ENCODE measurements at places on chromosomes 13 and 19.

DNA sequence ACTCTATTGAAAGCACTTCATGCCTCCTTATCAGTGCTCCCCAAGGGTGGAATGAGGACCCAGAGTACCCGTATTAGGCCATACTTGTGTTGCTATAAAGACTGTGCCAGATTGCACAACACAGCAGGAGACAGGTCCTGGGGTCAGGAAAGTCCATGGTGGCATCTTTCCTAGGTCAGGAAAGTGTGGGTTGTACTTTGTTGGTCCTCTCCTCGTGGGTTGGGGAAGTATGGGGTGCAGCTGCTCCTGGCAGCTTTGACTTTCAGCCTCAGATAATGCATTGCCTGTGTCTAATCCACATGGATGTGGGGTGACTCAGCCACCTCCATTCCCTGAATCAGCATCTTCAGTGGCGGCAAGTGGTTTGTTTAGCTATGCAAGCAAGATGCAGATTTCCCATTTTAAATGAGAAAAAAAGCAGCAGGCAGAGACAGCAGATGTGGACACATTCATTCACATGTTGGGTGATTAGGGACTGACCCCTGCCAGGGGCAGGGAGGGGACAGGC lies 8.4 kb upstream of the CYP2B6 start:
- DNase-seq = no peak

GRCh38 chr19:49084206-49085019 lies 838 bp upstream of the SNRNP70 start:
- no peak for DNase-seq

GRCh38 chr19:5932609-5933262 lies 18.7 kb downstream of the CAPS start:
- no peak for DNase-seq

GRCh38 chr13:23461544-23461943 lies 28.0 kb upstream of the SACS start:
- no peak for DNase-seq

DNA sequence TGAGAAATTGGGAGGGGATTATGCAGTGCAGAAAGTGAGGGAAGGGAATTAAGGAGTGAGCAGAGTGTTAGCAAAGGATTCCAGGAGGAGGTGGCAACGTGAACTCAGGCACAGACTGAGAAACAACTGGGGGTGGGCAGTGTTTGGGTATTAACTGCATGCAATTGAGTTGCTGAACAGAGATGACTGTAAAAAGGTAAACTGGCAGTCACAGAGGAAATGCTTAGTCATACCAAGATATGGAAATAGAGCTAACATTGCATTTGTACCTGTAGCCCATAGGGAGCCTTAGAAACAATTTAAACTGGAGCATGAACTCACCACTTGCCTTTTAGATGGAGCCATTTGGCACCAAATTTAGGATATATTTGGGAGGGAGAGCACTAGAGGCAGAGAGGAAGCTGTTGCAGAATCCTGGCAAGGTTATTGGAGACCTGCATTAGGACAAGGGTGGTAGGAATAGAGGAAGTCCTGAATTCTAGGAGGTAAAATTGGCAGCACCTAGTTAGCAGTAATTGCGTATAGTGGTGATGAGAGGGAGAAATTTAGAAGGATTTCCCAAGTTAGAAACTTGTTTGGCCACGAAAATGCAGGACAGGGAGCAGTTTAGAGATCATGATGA lies 100.6 kb upstream of the FRY start:
- no peak for DNase-seq

DNA sequence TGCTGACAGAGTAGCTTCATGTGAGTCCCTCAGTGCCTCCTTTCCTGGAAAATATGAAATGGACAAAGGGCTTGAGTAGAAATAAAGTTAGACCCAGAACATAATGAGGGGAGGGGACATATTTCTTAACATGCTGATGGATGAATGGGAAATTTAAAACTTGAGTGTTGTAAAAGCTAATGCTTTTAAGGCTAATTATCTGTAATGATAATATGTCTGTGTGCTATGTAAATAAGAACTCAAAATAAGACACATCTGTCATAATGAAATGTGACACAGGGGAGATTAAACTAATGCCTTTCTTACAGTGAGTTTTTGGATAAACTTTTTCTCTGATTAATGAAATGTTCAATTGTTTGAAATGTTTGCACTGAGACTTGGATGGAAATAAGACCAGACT lies 65.8 kb upstream of the RFXAP start:
- DNase-seq = no peak

GRCh38 chr13:111315347-111315995 lies 5.0 kb upstream of the TEX29 start:
- DNase-seq = no peak

- DNase-seq = no peak
These were observed 26.4 kb downstream of the KCTD4 start for GRCh38 chr13:45174478-45174877.

DNA sequence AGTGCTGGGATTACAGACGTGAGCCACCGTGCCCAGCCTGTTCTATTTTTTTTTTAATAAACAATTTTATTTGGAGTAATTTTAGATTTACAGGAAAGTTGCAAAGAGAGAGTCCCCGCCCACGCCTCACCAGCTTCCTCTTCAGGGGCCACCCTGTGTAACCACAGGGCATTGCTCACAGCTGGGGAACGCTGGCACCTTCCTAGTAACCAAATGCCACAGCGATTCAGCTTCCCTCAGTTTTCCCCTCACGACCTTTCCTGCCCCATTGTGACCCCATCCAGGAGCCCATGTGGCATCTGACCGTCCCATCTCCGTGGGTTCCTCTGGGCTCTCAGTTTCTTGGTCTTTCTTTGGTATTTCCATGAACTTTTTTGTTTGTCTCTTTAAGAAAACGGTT lies 83.9 kb downstream of the GNG7 start:
- DNase-seq = no peak

DNA sequence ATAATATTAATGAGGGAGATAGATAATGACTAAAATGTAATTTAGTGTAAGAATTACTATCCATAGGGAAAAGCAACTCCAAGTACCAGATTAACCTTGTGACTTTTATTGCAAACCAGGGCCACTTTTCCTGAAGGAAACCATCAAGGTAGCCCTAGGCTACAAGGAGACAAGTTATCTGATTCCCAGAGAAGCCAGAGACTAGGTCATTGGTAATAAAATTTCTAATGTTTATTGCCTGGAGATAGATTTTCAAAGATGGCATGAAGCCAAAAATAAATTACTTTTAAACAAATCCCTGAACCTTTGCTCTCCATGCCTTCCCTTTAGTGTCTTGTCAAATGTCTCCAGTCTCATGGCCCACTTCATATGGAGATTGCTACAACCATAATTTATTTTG lies 610.1 kb upstream of the SLC10A2 start:
- no peak for DNase-seq

DNA sequence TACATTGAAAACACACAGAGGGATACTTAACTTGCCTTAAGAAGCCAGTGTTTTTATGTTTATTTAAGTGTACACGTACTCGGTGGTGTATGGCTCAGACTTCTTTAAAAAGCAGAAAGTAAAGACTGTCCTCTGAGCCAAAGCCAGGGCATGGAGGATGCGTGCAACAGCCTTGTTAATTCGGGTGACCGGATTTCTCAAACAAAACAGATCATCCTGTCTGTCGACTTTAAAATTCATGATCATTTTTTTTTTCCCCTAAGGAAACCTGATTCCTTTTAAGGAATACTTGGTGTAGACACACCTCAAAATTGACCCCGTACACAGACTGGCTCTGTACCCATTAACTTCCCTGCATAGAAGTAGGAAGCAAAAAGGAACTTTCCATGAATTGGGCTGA lies 124.7 kb upstream of the RNF113B start:
- DNase-seq = no peak

DNA sequence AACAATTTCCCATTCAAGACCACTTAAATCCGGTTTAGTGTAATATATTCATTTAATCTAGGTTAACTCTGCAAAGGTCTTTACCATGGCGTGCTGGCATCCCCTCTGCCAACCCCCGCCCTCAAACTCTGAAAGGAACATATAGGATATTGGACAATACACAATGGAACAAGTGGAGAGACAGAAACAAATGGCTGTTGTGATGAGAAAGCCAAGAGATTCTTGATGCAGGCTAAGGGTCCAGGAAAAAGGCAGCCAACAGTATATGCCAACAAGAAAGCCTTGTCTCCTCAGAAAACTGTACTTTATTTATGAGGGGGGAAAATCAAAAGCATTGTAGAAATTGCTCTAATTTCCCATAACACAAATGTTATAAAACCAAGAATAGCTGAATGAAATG lies 407.3 kb upstream of the SGCG start:
- no peak for DNase-seq

GRCh38 chr19:18776736-18777135 lies 14.4 kb downstream of the COMP start:
- no peak for DNase-seq

GRCh38 chr13:98710521-98710920 lies 42.0 kb downstream of the SLC15A1 start:
- no peak for DNase-seq

- no peak for DNase-seq
These were observed 136.1 kb downstream of the LACC1 start for GRCh38 chr13:44015811-44016210.

GRCh38 chr19:6971366-6971765 lies 49.9 kb downstream of the MBD3L2B start:
- no peak for DNase-seq

GRCh38 chr13:48567515-48568369 lies 34.9 kb upstream of the RCBTB2 start:
- no peak for DNase-seq

DNA sequence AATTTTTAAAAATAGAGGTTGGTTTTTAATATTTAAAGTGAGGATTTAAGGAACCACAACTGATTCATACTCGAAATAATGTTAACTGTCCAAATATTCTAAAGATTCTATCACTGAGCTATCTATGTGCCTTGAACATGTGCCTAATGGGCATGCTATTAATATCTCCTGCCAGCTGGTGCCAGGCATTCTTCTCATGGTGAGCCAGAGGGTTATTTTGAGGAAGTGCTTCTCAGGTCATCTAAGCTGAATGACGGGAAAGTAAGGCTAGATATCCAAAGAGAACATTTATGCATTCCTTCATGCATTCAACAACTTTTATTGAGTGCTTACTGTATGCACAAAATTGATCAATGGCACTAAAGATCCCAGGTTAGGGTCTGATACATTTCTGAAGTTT lies 138.2 kb downstream of the PIBF1 start:
- no peak for DNase-seq

DNA sequence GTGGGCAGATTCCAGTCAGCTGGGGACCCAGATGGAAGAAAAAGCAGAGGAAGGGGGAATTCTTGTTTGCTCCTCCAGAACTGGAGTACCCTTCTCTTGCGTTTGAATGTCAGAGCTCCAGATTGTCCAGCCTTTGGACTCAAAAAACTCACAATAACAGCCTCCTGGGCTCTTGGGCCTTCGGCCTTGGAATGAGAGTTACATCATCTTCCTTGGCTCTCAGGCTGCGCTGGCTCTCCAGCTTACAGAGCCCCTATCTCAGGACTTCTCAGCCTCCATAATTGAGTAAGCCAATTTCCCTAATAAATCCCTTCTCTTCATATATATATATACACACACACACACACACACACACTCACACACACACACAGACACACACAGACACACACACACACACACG lies 1215.7 kb upstream of the SLC10A2 start:
- no peak for DNase-seq

GRCh38 chr13:80313668-80314256 lies 27.2 kb downstream of the SPRY2 start:
- DNase-seq = no peak

- DNase-seq = no peak
These were observed 16.3 kb downstream of the DCUN1D2 start for GRCh38 chr13:113474179-113474578.

GRCh38 chr19:55223291-55224037 lies 5.1 kb downstream of the TMEM86B start:
- no peak for DNase-seq

GRCh38 chr13:97067017-97067895 lies 73.0 kb upstream of the OXGR1 start:
- DNase-seq = no peak
